ENCODE measurements at places on chromosomes 12 and 14.
A peak's percentile ranks its signal among the peaks of the same experiment; 100 is the strongest.

DNA sequence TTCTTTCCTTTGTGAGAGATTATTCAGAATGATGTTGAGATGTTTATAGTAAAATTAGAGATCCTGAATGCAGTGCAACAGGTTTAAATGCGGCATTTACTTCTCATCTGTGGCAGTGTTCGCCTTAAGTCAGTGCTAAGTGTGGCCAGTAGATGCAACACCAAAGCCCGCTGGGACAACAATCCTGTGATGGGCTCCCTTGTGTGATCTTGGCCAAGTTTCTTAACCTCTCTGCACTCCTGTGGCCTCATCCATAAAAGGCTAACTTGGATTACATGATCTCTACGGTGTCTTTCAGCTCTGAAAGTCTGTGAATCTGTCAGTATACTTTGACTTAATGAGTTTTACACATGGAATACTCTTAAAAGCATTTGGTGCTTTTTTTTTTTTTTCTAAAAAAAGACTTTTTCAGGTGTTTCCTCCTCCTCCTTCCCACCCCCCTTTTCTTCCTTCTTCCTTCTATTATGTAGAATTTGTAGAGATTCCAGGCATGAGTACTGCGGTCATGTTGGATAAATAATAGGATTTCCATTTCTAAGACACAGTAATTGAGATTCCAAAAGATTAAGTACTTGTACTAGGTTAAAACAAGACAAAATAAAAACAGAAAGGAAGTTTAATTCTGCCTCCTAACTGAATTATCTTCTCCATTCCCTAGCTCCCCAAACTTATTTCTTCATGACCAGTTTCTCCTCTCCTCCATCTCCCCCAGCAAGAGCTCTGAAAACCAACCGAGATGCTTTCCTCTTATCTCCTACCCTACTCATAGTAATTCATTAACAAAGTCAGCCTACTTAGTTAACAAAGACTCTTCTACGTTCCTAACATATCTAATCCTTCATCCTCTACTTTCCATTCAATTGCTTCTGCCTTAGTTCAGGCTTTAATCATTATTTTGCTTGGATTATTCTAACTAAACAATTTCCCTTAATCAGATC lies 42.2 kb upstream of the NAV3 start:
- no peak for DNase-seq

- no peak for DNase-seq
Observed at GRCh38 chr12:118741194-118741593, 240.1 kb upstream of the SRRM4 start.

GRCh38 chr12:56628671-56629458 lies 1.3 kb downstream of the BAZ2A start:
- DNase-seq = peak; percentile 42

GRCh38 chr12:27297566-27297965 lies 35.1 kb upstream of the BMAL2 start:
- DNase-seq = no peak

- DNase-seq = no peak
Observed at GRCh38 chr12:26369588-26369987, 174.2 kb downstream of the SSPN start.

DNA sequence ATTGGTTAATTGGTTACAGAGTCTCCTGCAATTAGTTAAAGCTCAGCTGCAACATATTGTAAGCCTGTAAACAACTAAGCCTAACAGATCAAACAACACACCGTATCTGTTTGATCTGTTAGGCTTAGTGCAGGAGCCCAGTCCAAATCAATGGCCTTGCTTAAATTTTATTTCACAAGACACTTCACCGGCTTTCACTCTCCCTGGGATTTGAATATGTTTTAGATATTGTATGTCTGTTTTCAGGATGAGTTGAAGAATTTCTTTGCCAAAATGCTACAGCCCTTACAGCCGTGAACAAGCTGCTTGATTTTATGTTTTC lies 5.5 kb upstream of the RNASE1 start:
- no peak for DNase-seq

- no peak for DNase-seq
Observed at GRCh38 chr12:43551279-43551970, 578 bp downstream of the ADAMTS20 start.

DNA sequence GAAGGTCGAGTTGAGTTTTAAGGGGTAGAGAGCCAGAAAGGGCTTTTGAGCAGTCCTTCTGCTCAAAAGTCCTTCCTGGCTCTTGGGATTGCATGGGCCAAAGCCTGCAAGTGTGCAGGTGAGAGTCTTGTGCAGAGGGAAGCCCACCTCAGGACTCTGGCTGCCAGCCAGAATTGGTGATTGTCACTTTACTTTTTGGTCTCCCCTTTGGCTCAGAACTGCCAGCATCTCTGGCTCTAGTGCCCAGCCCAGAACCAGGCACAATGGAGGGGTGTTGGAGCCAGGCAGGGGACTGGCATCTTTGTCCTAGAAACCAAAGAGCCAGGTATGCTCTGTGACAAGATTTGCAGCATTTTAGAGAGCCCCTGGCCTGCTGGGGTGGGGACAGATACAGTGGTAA lies 23.5 kb downstream of the FAM222A start:
- no peak for DNase-seq

DNA sequence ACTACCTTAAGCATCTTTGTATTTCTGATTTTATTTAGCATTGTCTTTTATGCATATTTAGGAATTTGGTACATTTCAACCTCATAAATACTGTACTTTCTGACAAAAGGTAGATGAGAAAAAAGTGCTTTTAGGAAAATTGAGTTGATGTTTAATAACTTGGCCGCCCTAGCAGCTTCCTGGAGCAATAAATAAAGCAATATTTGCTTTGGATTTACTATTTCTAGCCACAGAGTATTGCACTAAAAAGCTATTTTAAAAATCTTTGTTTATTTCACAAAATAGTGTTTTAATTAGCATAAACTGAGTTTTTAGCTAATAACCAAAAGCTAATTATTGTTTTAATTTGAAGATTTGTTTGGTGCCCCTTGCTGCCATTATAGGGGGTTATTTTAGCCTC lies 9.5 kb downstream of the PAPOLA start:
- DNase-seq = no peak

DNA sequence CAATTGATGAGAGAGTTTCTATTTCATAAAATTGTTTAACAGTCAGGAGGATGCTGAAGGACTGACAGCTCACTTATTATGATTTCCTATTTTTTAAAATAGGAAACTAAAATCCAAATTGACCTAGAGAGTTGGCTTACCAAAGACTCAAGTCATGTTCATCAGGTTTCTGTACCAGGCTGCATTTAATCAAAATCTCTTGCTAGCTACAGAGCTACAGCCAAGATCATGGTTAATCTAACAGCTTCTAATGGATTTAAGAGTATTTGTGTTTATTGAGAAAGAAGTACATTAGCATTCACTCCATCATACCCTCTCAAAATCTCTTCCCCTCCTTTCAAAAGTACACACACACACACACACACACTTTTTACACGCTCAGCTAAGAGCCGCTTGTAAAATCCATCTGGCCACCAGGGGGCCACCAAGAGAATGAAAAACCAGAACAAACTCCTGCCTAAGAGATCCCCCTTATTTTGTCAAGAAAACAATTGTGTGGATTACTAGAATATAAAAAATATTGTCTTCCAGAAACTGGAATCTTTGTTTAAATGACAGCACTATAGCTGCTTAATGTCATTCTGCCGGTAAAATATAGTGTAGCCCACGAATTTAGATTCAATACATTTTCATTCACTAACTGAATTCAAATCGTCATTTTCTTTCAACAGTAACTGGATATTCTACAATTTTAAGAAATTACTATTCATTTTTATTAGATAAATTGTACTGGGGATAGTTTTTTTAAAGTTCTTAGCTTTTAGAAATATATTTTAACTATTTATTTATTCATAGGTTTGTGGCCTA lies 334.0 kb downstream of the BTG1 start:
- peak; percentile 81 for DNase-seq

DNA sequence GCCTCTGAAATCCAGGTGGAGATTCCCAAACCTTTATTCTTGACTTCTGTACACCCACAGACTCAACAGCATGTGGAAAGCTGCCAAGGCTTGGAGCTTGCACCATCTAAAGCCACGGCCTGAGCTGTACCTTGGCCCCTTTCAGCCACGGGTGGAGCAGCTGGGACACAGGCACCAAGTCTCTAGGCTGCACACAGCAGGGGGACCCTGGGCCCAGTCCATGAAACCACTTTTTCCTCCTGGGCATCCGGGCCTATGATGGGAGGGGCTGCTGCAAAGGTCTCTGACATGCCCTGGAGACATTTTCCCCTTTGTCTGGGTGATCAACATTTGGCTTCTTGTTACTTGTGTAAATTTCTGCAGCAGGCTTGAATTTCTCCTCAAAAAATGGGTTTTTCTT lies 32.0 kb downstream of the EIF2S3B start:
- no peak for DNase-seq

GRCh38 chr14:54838931-54839512 lies 63.6 kb downstream of the GCH1 start:
- no peak for DNase-seq

DNA sequence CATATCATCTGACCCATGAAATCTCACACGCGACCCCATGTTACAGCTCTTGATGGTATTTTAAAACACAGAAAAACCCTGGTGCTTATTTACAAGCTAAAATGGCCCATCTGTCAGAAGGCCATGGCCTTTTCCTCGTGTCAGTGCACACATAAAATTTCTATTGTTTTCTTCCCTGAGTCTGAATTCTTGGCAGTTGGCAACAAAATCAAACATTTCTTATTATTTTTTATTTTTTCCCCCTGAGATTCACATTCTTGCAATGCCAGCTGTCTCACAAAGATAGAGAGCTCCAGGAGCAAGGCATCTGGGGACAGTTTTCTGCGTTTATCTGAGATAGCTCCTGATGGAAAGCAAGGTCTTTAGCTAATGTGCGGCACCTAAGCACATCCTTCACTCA lies 818.1 kb upstream of the TMEM132C start:
- DNase-seq = no peak

GRCh38 chr12:23055004-23055403 lies 430.0 kb downstream of the ETNK1 start:
- DNase-seq = no peak

GRCh38 chr12:581321-581720 lies 81.9 kb downstream of the NINJ2 start:
- no peak for DNase-seq

DNA sequence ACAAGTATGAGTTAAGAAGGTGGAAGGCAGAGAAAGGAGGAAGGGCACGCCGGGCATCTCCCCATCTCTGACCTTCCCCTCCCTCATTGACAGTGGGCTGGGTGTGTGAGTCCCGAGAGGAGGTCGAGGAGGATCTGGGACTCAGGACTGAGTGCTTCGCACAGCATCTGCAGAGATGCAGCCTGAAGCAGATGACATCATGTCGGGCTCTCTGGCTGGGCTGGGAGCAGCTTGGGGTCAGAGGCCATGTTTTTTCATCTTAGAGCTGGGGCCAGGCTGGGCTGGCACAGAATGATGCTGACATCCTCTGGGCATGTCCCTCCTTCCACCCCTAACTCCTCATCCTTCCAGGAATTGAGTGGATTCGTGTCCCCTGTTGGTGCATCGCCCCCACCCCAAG lies 43.5 kb downstream of the CMKLR1 start:
- no peak for DNase-seq

DNA sequence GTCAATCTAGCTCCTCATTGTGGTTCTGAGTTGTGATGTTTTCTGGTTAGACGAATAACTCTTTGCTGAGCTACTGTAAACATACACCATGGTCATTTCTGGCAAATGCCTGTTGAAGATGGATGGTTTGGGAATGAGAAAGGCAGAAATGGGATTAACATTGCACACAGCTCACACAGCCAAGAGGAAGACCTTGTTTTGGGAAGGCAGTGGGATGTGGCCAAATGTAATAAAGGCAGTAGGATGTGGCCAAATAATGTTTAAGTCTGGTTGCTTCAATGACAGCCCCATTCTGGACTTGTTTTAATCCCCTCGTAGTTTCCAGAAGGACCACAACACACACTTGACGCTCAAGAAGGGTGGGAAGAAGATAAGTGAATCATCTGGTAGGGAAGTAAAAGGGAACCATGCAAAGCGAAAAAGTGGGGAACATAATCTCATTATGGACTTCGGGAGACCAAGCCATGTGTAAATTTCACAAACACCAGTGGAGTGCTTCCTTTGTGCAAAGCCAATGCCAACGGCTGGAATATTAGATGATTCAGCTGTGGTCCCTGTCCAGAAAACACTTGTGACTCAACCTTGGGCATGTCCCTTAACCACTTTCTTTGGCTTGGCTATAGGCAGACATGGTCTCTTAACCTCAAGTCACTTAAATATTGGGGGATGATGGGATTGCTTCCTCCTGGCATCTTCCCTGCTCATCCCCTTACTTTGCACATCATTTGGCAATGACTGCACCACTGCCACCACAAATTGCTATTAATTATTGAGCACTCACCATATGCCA lies 284.4 kb upstream of the CRY1 start:
- DNase-seq = no peak

DNA sequence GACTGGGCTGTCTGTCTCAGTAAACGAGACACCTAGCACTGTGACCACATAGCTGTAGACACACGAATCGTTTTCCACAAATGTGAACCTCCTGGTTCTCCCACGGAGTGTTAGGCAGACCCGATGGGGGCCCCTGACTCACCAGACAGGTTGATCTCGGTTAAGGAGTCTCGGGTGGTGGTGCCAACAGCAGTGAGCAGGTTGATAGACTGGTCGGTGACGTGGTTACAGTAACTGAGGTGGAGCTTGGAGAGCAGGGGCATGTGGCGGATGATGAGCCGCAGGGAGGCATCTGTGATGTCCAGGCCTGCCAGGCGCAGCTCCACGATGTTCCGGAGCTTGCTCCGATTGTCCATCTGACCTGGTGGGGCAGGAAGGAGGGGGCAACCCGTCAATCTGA lies 39.8 kb downstream of the RNF34 start:
- DNase-seq = no peak

DNA sequence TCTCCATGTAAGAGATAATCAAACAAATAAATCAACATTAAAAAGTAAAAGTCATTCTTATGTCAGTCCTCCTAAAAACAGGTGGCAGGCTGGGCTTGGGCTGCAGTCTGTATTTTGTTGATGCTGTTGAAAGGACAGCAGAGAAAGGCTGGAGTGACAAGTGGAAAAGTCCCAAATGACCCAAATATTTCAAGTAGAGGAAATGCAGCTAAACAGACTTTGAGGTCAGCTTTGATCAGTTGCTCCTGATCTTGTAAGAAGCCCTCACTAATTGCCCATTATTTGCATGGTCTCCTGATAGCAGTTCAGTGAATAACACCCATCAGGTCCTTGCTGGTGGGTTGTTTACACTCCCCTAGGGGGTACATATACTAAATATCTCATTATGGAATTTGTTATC lies 24.9 kb downstream of the TBX3 start:
- DNase-seq = no peak

DNA sequence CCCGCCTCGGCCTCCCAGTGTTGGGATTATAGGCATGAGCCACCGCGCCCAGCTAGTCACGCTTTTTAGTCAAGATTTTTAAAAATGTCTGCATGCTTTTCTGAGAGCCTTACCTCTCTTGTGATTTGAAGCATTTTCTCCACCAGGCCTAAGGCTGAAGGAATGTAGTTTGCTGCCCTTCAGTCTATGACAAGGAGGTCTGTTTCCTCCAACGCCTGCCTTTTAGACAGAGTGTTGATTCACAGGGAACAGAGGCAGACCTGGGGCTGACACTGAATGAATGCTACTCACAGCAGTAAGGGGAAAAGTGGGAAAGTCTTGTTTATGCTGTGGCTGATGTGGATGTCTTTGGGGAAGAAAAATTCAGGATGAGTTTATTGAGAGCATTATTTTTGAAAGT lies 27.2 kb upstream of the MDM2 start:
- DNase-seq = no peak

- no peak for DNase-seq
Observed at GRCh38 chr14:65838565-65838964, 426.0 kb downstream of the FUT8 start.
